ENCODE measurements at places on chromosomes 4 and X.

- no peaks in the 10 kb centered on the region for H3K4me1 ChIP-seq
- no peaks in the 10 kb centered on the region for H3K27me3 ChIP-seq
- no peaks in the 10 kb centered on the region for H3K36me3 ChIP-seq
- H3K27ac ChIP-seq: no peak overlapping the region
- DNase-seq: no peak
- H3K4me3 ChIP-seq: no peak overlapping the region
These were observed 312.4 kb downstream of the PPARGC1A start for GRCh38 chr4:23577398-23577797.

GRCh38 chr4:85966373-85966772 lies 393.5 kb downstream of the MAPK10 start:
- H3K27ac ChIP-seq: no peak overlapping the region
- H3K36me3 ChIP-seq: no peaks in the 10 kb centered on the region
- no peak overlapping the region for H3K4me3 ChIP-seq
- no peak for DNase-seq

DNA sequence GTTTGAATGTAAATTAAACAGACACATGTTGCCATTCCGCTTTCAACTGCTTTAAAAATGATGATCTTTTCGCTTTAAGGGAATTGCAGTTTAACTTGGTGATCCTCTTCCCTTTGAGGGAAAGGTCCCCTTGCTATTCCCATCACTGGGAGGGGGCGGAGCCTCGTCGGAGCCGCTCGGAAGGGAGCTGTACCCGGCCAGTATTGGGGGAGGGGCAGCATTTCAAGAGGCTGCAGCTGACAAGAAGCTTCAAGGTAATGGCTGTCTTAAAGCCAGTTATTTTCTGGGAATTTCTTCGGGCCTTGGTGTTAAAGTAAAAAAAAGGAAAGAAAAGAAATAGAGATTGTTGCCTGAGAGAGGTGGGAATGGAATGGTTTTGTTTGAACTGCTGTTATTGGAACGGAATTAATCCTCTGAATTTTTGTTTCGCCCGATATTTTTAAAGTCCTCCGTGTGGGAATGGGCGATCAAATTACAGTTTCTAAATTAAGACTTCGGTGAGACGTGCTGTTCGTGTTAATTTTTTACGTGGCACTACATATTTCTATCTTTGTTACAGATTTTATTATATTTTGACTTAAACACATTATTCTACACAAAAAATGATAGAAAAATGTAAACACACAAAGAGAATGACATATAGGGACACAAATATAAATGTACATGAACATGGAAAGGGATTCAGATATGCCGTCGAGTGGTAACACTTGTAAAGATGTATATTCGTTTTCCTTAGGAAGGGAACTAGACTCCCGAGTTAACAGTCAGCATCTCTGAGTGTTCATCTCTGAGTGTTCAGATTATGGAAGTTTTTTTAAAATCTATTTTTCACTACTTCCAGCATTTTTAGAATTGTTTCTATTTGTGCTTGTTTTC lies 9.2 kb downstream of the PWWP3B start:
- no peaks in the 10 kb centered on the region for H3K27me3 ChIP-seq
- H3K27ac ChIP-seq: no peak overlapping the region
- no peak for DNase-seq
- no peak overlapping the region for H3K4me3 ChIP-seq
- H3K4me1 ChIP-seq: no peaks in the 10 kb centered on the region

GRCh38 chr4:159855731-159856130 lies 752.9 kb downstream of the RAPGEF2 start:
- no peaks in the 10 kb centered on the region for H3K4me1 ChIP-seq
- no peak for DNase-seq
- no peak overlapping the region for H3K27ac ChIP-seq
- H3K36me3 ChIP-seq: no peaks in the 10 kb centered on the region

DNA sequence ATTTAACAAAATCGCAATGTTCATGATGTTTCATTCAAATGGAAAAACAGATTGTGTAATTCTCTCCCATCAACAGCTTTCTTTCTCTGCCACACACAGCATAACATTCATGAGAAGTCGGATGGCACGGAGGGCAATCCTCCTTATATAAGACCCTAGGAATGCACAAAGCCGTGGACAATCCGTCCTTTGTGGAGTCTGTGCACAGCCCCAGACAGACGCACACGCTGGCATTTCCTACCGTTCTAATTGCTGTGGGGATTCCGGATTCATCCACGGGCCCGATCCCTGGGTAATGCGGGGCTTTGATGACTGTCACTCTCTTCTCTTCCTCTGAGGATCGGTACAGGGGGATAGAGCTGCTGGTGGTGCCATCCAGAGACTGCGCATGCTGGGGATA lies 121.9 kb upstream of the PDLIM3 start:
- H3K36me3 ChIP-seq: no peaks in the 10 kb centered on the region
- H3K4me3 ChIP-seq: peak overlapping the region; percentile 29
- DNase-seq: no peak

- H3K4me1 ChIP-seq: no peaks in the 10 kb centered on the region
- no peak for DNase-seq
These were observed 11.8 kb downstream of the SUPT20HL1 start for GRCh38 chrX:24372021-24372763.

- H3K4me3 ChIP-seq: no peak overlapping the region
- H3K27me3 ChIP-seq: no peaks in the 10 kb centered on the region
- no peaks in the 10 kb centered on the region for H3K4me1 ChIP-seq
- H3K27ac ChIP-seq: no peak overlapping the region
- DNase-seq: no peak
These were observed 77.0 kb downstream of the COQ2 start for GRCh38 chr4:83207497-83208101.

DNA sequence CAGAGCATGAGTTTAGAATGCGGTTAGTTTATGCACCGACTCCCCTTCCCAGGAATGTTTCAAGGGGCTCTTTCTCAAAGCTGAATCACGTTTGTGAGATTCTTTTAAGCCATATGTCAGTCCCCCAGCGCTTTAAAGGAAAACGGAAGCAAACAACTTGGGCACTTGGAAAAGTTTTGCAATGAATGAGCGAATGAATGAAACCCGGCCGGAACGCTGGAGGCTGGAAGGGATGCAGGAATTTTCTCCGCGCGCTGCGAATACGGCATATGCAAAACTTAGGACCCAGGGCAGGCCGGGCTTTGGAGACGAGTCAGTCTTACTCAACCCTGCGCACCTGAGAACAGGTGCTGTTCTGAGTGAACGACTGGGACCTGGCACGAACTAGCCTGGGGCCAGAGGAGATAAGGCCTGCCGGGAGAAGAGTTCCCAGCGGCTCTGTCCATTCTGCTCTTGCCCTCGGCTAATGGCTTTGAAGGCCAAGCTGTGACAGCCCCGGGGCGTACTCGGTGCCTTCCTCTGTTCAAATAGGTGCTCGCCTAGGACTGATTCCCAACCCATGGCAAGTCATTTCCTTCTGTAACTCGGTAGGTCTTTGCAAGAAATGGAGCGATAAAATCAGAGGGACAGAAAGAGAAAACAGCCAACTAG lies 743 bp upstream of the NRK start:
- peaks cover 18% of the 10 kb centered on the region for H3K27me3 ChIP-seq
- DNase-seq: no peak
- H3K27ac ChIP-seq: no peak overlapping the region
- peak overlapping the region; percentile 31 for H3K4me3 ChIP-seq

- peaks cover under 1% of the 10 kb centered on the region for H3K36me3 ChIP-seq
- peak overlapping the region; percentile 19 for H3K4me3 ChIP-seq
- peaks cover 49% of the 10 kb centered on the region for H3K4me1 ChIP-seq
- no peak for DNase-seq
- H3K27ac ChIP-seq: peak overlapping the region; percentile 80
These were observed 22.4 kb downstream of the FAT1 start for GRCh38 chr4:186701273-186701672.

DNA sequence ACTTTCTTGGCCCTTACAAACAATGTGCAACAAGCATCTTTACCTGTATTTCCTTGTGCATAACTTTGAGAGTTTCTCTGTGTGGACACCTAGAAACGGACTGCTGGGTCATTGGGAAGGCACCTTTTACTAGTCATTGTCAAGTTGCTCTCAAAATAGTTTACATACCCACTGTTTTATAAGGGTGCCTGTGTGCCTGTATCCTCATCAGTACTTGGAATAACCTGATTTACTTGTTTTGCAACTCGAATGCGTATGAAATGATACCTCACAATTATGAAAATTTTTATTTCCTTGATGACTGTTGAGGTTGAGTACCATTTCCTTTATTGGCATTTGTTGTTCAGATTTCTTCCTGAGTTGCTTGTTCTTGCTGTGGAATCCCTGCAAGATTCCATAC lies 150.8 kb downstream of the STIM2 start:
- peaks cover 3% of the 10 kb centered on the region for H3K36me3 ChIP-seq
- no peak overlapping the region for H3K27ac ChIP-seq
- H3K27me3 ChIP-seq: no peaks in the 10 kb centered on the region
- no peak for DNase-seq
- peaks cover 2% of the 10 kb centered on the region for H3K4me1 ChIP-seq

DNA sequence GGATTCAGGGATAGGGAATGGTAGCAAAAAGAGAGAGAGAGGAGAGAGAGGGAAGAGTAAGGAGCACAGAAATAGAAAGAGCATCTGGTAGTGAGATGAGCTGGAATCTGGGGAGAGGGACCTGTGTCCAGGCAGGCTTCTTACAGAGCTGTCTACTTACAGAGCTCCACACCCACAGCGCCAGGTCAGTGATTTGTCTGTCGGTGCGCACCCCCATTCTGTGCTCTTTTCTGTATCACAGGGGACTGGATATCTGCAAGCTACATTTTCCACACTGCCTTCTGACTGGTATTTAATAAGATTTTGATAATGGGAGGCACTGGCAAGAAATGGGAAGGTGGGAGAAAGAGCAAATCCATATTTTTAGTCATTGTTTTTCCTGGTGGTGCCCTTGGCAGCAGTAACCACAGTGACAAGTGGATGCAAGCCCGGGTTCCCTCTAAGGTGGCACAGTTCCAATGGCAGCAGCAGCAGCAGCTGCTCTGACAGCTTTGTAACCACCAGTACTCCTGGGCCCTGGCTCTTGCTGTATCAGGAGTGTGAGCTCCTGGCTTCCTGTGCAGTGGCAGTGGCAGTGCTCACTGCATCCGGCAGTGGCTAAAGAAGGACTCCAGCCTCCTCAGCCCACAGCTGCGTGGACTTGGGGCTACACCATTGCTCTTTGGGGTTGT lies 300.5 kb downstream of the TRIML1 start:
- no peak overlapping the region for H3K4me3 ChIP-seq
- peaks cover 3% of the 10 kb centered on the region for H3K4me1 ChIP-seq
- H3K27me3 ChIP-seq: no peaks in the 10 kb centered on the region
- no peak for DNase-seq

Measured in suprapubic skin (tissue), 4 donors.